GM04503 (cell line): ENCODE measurements at places on chromosomes 7 and 10.

DNA sequence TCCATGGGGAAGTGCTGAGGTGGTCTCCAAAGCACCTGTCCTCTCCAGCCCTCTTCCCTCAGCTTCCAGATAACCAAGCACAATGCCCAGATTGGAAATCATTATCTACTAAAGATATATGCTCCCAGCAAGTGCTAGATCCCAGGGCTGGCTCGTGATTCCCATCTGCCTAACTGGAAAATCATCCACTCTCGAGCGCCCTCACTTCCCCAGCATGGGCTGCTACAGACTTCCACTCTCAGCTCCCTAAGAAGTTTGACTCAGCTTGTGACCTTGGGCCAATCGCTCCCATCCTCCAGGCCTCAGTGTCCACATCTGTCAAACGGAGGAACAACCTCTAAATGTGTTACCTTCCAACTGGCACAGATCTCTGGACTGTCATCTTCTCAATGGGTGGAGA lies 112.4 kb upstream of the ZMIZ1 start:
- DNase-seq: no peak

- DNase-seq: no peak
Observed at GRCh38 chr7:47370461-47371042, 211.4 kb downstream of the TNS3 start.

- no peak for DNase-seq
Observed at GRCh38 chr10:63145782-63146181, 12.7 kb downstream of the NRBF2 start.

GRCh38 chr7:98252425-98253054 lies 508 bp upstream of the TECPR1 start:
- no peak for DNase-seq

GRCh38 chr10:44388641-44389040 lies 3.7 kb upstream of the CXCL12 start:
- DNase-seq: no peak

GRCh38 chr10:132413226-132414205 lies 16.5 kb downstream of the PWWP2B start:
- no peak for DNase-seq

DNA sequence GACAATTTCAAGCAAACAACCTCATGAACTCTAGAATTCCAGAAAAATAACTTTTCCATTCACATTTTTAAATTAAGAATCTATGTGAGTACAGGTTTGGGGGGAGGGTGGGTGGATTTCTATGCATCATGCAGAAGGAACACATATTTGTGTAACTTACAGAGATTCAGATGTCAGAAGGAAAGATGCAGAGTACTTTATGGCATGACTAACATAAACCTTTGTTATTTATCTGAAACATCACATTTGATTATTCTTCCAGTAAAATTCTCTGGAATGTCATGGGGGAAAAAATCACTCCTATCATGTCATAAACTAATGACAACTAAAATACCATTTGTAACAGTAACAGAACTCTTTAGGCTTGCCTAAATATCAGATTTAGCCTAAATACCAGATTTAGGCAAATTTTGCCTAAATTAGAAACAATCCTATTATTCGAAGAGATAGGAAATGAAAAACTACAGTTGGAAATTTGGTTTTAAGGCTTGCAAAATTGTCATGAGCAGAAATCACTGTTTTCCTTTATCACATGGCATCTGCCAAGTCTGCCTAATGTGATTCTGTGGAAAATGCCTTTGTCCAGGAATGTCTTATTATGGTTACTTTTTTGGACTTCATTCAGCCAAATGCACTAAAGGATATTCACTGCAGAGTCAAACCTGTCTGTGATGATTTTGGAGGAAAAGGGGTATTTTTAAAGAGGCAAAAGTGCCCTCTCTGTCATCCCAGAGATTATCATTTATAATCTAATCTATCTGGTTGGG lies 527.7 kb upstream of the CELF2 start:
- DNase-seq: no peak

DNA sequence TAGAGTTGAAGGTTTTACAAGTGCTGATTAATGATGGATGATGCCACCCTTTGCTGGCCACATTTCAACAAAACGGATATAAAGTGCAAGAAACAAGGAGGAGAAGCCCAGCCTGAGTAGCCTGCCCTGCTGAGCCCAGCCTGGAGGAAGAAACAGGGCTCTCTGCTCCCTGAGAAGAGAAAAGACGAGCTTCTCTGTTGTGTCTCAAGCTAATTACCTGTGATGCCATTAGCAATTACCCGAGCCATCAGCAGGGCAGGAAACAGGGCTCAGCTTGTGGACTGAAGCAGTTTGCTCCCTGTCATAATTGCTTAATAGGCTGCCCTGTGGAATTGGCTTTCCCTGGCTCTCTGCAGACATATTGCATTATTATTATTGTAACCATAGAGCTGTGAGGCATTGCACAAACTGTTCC lies 709.3 kb upstream of the AUTS2 start:
- DNase-seq: no peak

GRCh38 chr7:115145512-115145911 lies 223.6 kb downstream of the MDFIC start:
- peak; percentile 73 for DNase-seq

DNA sequence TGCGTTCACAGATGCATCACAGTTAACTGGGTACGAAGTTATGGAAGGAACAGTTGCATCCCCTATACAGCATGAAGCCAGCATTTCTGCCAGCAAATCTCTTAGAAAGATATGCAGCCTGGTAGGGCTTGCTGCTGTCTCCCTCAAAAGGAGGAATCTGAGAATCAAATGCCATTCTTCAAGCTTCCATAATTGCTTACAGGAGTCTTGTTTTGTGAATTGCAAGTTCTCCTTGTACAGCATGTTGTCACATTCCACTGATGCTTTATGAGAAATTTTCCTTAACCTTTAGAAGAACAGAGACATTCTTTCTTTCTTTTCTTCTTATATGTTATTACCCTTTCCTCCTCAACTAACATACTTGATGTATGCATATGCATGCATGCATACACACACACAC lies 134.6 kb downstream of the CHRM2 start:
- peak; percentile 37 for DNase-seq

DNA sequence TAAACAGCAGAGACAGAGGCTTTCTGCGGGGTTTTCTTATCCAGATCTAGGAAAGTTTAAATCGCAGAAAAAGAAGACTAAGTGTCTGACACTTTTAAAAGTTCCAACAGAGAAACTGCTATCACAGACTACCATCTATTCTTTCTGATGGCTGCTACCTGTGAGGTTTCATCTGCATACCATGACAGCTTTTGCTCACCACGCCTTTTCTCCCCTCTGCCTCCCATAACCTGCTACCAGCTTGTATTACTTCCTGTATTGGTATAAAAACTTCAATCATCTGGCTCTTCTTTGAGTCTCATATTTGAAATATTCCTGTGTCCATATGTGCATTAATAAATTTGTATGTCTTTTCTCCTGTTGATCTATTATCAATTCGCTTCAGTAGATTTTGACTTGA lies 34.1 kb upstream of the RTKN2 start:
- no peak for DNase-seq

- no peak for DNase-seq
Observed at GRCh38 chr10:116014871-116015582, 258.0 kb downstream of the GFRA1 start.

GRCh38 chr10:48209241-48209640 lies 65.3 kb downstream of the FRMPD2 start:
- no peak for DNase-seq

- DNase-seq: no peak
Observed at GRCh38 chr7:139049936-139050335, 14.1 kb upstream of the ZC3HAV1L start.

- no peak for DNase-seq
Observed at GRCh38 chr10:22252801-22253579, 35.2 kb upstream of the EBLN1 start.

DNA sequence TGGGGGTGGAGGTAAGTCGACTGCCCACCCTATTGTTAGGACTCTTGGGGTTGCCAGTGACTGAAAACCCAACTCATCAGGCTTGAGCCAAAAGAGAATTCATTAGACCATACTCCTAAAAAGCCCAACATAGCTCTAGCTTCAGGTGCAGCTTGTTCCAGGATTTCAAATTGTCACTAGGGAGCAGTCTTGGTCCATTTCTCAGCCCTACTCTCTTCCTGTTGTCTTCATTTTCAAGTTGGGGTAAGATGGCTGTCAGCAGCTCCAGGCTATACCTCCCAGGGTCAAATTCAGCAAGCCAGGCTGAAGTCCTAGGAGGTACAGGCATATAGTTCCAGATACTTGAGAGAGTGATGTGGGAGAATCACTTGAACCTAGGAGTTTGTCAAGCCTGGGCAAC lies 14.9 kb upstream of the COL13A1 start:
- no peak for DNase-seq

- DNase-seq: no peak
Observed at GRCh38 chr10:63300801-63301200, 165.0 kb downstream of the JMJD1C start.

DNA sequence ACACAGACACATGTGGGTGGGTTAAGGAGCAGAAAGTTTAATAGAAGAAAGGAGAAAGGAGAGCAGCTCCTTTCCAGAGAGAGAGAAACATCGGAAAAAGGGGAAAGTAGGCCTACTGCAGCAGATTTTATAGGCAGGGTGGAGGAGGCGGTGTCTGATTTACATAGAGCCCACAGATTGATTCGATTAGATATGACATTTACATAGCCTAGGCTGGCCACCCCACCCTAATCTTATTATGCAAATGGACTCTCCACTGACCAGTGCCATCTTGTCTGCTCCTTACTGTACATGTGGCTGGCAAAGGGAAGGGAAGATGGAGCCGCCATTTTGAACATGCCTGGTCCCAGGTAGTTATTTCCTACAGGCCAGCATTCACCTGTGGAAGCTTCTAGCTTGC lies 38.7 kb upstream of the SCIN start:
- no peak for DNase-seq

GRCh38 chr7:141238596-141239243 lies 164.9 kb downstream of the TMEM178B start:
- DNase-seq: no peak

DNA sequence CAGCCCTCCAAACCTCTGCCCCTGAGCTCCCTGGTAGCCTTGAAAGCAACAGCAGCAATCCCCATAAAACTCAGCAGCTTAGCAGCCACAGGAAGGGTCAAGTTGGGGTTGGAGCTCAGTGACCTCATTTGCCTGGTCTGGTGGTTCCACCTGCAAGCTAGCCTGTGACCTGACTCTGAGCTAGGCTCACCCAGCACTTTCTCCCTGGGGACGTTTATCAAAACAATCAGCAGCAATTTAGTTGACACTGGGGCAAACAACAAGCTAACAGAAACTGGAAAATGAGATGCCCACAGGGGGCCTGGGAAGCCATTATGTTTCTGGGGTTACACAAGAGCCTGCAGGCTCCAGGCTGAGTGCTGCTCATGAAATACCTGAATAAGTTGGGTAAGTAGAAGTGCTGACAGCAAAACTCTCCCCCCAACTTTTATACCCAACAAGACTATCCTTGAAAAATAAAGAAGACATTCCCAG lies 22.4 kb upstream of the CRYGN start:
- DNase-seq: no peak

GRCh38 chr7:71442492-71443190 lies 310.7 kb downstream of the GALNT17 start:
- DNase-seq: no peak

- no peak for DNase-seq
Observed at GRCh38 chr7:47034180-47034579, 547.7 kb downstream of the TNS3 start.

- DNase-seq: no peak
Observed at GRCh38 chr10:29668628-29669027, 33.9 kb upstream of the SVIL start.

DNA sequence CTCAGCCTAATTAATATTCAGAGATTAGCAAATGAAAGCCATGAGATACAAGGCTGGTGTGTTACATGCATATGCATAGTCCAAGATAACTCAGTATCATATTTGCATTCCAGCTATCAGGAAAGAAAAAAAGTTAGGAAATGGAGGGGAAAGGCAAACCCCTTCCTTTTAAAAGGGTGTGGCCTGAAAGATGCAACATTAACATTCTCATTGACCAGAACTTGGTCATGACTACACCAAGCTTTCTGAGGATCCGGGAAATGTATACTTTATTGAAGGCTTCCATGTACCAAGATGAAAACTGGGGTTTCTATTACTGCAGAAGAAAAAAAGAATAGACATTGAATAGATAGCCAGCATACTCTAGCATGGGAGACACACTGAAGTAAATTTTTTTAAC lies 96.5 kb downstream of the IPMK start:
- no peak for DNase-seq

DNA sequence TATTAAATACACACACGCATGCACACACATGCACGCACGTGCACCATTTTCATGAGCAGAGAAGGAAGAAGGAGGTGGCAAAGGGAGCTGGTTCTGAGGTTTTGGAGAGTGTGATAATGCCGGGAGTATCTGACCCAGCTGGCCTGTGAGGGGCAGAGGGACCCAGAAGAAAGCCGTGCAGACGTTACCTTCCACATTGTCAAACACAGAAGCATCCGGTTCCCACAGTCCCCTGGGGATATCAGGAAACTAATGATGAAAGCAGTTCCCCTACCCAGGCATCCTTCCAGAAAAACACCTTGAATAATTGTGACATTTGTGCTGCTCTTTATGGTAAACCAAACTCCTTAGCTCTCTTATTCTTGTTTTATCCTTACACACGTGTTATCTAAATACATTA lies 85.7 kb upstream of the FAM180A start:
- no peak for DNase-seq

- no peak for DNase-seq
Observed at GRCh38 chr7:24404315-24404714, 120.3 kb downstream of the NPY start.

- DNase-seq: no peak
Observed at GRCh38 chr10:8596929-8597472, 542.5 kb downstream of the GATA3 start.

DNA sequence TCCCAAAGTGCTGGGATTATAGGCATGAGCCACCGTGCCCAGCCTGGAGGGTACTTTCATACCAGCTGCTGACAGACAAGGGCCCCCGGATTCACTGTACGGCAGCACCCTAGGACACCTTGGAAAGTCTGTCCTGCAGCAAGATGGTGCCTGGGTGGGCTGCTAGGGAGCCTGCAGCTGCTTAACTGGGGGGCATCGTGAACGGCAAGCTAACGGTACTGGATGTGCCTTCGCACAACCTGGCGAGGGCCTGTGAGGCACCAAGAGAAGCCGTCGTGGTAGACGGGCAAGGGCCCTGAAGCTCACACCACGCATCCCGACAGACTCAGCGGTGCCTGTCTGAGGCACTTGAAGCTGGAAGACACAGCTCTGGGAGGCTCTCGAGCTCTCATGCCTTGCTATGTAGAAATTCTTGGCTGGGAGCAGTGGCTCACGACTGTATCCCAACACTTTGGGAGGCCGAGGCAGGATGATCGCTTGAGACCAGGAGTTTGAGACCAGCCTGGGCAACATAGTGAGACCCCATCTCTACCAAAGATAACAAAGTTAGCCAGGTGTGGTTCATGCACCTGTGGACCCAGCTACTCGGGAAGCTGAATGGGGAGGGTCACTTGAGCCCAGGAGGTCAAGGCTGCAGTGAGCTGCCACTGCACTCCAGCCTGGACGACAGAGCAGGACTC lies 9.4 kb downstream of the BRAT1 start:
- DNase-seq: no peak

GRCh38 chr7:92289321-92289720 lies 43.5 kb downstream of the ANKIB1 start:
- DNase-seq: no peak

GRCh38 chr10:20593649-20594048 lies 303.5 kb downstream of the NEBL start:
- no peak for DNase-seq
